ENCODE measurements at places on chromosomes 1 and 21.
A peak's percentile ranks its signal among the peaks of the same experiment; 100 is the strongest.

GRCh38 chr1:52904927-52905698, 16.4 kb downstream of the ECHDC2 start:
- DNase-seq, result no peak

GRCh38 chr1:95407886-95408291, 173.9 kb downstream of the RWDD3 start:
- DNase-seq, result peak; percentile 70

GRCh38 chr21:45725844-45726200, 82.3 kb downstream of the PCBP3 start:
- DNase-seq, result no peak

DNA sequence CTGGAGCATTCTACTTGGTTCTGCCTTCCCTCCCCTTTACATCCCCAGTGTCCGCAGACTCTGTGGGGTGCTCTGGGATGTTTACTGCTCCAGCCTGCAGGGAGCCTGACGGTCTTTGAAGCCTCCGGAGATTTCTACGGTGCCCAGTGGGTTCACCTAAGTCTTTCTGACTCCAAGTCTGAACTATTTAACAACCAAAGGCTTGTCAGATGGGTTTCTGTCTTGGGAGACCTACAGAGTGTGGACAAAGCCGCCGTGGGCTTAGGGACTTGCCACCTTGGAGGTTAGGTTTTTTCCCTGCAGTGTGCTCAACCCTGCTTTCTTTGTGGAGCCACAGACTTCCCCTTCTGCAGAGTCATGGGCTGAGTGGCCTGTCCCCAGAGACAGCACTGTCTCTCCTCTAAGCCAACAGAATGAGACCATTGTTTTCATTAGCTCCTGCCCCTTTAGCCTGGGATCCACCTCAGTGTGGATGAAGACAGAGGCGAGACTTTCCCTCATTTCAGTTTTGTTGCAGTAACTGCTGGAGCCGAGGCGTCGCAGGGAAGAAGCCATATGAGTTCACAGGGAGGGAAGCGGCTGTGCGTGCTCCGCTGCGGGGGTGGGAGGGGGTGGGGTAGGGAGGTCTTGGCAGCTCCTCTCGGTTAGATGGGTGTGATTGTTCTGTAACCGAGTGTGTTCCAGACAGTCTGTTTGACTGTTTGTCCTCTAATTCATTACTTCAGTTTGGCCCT, 120.7 kb downstream of the CNIH3 start:
- DNase-seq, result no peak

- DNase-seq, result no peak
These were observed 160.4 kb downstream of the DSCAM start for GRCh38 chr21:40686526-40686925.

DNA sequence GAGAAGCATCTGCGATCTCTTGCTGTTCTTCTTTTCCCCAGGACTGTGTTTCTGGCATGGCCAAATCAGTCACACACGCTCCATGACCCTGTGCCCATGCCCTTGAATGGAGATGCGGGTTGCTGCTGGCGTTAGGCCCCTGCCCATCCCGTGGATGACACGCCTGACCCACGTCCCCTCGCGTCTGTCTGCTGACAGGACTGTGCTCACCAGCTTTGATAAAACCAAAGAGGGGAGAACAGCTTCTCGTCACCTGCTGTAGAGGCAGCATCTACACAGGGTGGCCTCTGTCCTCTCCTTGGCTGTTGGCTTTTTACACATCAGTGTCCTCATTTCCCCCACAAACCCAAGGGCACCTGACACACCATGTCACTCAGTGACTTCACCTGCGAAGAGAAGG, 6.9 kb downstream of the MT1HL1 start:
- no peak for DNase-seq

- no peak for DNase-seq
These were observed 425.4 kb downstream of the ADGRL2 start for GRCh38 chr1:82226186-82226505.

GRCh38 chr1:10642403-10643080, 153.9 kb downstream of the CASZ1 start:
- no peak for DNase-seq
